ENCODE measurements at places on chromosomes 12 and 14.

DNA sequence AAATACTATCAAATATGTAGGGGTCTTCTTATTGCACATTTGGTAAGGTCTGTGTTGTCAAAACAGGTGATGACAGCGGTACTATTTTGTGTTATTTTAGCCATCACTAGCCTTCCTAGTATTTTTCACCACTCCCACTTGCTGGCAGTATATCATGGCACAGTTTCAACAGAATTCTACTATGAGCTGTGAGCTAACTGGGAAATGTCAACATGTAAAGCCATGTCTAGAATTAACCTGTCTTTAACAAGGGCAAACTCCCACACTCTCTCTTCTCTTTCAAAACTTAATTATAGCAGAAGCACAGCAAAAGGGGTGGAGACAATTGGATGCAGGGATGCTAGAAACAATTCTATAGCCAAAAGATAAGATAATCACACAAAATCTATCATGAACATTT is 253.4 kb downstream of the PAX9 start:
- DNase-seq = no peak

GRCh38 chr14:91753501-91754128 is 21.7 kb upstream of the CATSPERB start:
- DNase-seq = peak; percentile 86

DNA sequence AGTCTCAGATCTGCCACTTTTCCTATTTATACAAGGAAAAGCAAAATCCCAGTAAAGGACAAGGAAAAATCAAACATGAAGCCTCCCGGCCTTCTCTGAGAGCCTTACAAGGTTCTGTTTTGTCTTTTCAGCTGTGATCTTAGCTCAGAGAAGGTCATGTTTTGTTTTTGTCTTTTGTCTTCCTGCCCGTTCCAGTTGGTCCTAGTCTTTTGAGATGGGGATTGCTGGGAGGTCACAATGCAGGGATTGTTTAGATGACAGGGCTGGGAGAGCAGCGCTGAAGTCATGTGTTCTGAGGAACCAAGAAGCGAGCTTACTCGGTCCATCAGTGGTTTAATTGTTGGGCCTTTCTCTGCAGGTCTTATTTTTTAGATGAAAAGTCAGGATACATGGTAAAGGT is 6.0 kb downstream of the PLEKHH1 start:
- DNase-seq = no peak

DNA sequence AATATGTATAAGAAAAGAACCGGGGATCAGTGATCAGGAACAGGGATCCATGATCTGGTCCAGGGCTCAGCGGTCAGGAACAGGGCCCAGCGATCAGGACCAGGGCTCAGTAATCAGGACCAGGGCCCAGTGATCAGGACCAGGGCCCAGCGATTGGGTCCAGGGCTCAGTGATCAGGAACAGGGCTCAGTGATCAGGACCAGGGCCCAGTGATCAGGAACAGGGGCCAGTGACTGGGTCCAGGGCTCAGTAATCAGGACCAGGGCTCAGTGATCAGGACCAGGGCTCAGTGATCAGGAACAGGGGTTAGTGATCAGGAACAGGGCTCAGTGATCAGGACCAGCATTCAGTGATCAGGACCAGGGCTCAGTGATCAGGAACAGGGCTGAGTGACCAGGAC is 56.3 kb downstream of the TMEM121 start:
- DNase-seq = no peak

DNA sequence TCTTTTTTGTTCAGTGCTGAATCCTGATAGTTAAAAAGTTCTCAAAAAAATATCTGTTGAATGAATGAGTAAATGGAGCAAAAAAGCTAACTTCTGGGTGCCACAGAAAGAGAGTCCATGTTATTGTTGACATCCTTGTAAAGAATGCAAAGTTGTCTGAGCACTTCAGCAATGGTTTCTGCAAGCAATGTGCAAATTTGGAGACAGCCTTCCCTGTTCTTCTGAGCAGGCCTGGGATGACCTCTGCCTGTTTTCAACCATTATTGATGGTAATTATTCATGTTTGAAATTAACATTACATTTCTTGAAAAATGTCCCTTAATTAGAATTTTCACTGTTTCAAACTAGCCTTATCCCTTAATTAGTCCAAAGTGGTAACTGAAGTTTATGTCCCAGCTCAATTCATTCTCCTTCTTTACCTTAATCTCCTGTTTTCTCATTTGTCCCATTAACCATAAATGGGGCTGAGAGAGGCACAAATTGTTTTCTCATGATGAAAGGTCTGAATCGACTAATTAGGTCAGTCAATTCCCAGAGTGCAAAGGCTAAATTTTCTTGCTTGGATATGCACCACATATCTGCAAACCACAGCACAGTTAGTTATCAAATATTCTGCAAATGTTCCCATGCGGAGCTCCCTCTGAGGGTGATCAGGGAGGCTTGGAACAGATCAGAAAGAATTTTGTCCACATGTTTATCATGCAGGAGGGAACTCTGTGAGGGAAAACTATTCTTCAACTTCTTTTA is 139.4 kb upstream of the KRR1 start:
- no peak for DNase-seq

GRCh38 chr14:26577711-26578110 is 20.1 kb downstream of the NOVA1 start:
- no peak for DNase-seq

DNA sequence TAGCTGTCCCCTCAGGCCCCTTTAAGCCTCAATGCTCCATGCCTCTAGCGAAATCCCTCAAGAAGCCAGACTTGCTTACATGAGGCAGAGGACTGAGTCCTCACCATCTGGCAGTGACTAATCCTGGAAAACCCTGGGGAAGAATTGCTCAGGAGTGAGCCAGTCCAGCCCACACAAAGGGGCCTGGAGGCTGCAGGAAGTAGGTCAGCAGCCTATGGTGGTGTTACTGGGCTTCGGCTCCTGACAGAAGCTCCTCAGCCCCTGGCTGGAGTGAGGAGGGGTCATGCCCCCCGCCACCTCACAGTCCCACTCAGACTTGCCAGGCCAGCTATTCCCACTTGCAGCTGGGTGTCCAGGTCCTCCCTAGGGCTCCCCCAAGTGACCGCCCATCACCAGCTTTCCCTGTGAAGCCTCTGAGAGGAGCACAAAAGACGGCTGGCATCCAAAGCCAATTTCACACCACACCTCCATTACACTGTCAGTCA is 250.5 kb downstream of the DPF3 start:
- no peak for DNase-seq

DNA sequence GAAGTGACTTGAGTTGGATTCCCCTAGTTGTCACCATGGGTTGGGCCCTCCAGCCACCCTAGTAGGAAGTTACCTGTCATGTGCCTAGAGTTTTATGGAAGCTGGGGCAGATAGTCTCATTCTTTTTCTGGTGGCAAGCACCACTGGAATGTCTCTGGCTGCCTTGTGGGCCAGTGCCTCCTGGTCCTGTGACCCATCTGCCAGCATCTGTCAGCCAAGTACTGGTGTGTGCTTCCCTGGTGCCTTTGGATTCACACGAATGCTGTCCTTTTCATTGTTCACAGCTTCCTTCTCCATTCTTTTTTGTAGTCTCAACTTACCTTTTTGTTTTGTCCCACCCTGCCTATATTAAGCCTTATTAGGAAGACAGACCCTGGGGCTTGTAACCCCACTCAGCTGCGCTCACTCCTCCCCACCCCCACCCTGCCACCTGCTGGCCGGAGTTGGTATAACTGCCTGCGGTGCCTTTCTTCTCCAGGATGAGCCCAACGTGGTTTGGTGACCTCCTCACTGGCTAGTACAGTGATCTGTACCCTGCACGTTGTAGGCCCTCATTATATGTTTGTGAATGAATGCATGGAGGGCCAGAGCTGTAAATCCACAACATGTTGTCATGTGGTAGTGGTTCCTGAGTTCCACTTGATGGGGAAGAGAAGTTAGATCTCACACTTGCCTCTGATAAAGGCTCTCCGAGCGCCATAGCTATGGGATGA is 125.7 kb downstream of the TSPAN9 start:
- DNase-seq = no peak

- no peak for DNase-seq
Measured at GRCh38 chr14:84029720-84030119, 1500.2 kb upstream of the FLRT2 start.

DNA sequence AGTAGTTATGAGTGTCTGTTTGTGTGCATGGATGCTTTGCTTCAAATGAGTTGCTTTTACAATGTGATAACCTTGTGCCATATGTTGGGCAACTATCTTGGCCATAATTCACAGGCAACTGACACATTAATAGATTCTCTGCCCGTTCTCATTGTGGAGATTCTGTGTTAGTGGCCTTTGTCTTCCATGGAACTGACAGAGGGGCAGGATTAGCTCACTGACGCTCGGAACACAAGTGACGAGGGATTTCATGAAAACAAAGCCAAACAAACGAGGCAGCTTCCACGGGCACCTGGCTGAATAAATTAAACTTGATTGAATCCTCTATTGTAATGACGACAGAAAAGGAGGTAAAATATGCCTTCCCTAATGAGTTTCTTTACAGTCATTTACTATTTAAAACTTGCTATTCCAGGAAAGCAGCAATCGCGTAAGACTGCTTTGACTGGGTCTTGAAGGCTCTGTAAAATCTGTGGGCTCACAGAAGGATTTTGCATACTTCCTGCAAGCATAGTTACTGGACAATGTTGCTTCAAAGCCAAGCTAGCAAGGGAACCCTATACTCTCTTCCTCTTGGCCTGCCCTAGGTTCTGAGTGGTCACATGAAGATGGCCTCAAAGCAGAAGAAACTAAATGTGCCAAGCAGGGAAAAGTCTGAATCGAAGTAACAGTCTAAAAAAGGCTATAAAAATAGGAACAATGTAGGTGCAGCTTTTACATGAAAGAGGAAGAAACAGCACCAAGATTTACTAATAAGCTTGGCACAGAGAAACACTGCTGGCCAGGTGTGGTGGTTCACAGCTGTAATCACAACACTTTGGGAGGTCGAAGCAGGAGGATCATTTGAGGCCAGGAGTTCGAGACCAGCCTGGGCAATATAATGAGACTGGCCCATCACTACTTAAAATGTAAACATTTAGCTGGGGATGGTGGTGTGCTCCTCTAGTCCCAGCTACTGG is 28.1 kb upstream of the SINHCAF start:
- peak; percentile 97 for DNase-seq

DNA sequence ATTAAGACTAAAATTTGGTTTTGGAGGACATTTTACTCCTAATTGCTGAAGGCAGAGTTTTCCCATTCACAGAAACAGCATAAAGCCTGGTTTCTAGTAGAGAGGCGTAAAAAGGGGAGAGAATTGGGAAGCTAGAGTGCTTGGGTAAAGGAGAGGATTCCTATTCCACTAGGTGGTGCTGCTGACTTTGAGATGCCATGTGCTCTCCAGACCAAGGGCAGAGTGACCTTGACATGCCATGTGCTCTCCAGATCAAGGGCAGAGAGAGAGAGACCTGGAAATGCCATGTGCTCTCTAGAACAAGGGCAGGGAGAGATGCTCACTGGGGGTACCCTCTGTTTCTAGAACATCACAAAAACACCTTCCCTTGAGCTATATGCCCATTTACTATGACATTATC is 176.2 kb upstream of the PDZRN4 start:
- no peak for DNase-seq

GRCh38 chr14:75479770-75480600 is 42.3 kb upstream of the BATF start:
- no peak for DNase-seq

GRCh38 chr12:102462795-102463465 is 17.4 kb downstream of the IGF1 start:
- DNase-seq = no peak

GRCh38 chr12:131471946-131472732 is 238.8 kb upstream of the SFSWAP start:
- no peak for DNase-seq

GRCh38 chr12:7158781-7159609 is 28.8 kb downstream of the CLSTN3 start:
- no peak for DNase-seq

DNA sequence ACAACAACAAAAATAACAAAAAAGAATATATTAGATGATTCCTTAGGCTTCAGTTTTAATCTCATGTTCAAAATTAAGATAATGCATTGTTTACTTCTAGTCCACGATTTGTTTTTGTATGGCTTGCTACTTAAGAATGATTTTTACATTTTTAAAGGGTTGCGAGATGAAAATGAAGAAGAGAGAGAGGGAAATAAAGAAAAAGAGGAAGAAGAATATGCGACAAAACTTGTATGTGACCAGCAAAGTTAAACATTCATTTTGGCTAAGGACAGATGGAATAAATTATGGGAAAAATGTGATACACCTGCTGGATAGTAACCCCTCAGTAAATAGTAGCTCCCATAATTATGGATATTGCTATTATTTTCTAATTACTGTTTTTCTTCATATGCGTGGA is 1.2 kb upstream of the GIT2 start:
- DNase-seq = no peak

GRCh38 chr12:67634303-67634761 is 14.2 kb upstream of the DYRK2 start:
- no peak for DNase-seq

DNA sequence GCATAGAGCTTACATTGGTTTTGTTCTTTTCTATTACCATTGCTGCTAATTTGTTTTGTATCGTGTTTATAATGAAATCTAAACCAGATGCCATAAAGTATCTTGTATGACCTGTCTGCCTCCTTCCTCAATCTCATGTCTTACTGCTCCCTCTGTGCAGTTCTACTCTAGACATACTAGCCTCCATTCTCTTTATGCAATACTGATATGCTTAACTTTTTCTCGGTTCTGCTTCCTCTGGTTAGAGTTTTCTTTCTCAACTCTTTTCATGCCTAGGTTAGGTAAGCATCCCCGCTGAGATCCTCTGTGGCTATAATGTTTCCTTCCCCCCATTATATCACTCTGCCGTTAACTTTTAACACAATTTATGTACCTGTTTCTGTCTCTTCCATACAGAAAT is 852.3 kb downstream of the TRHDE start:
- no peak for DNase-seq

DNA sequence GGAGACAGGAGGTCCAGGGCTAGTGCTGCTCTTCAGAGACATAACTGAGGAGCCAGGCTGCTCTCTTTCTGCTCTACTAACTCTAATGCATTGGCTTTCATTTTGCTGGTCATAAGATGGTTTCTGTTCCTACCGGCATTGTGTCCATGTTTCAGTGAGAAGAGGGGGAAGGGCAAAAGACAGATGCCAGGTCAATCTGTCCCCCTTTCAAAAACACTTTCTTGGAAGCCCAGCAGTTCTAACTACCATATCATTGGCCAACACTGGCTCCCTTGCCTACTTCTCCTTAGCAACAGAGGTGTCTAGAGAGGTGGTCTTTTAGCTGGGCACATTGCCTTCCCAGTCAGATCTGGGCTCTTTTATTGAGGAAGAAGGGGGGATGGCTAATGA is 63.9 kb downstream of the TGFB3 start:
- no peak for DNase-seq

- DNase-seq = no peak
Measured at GRCh38 chr12:28543021-28543890, 353.0 kb downstream of the CCDC91 start.

GRCh38 chr12:12273291-12273957 is 6.6 kb upstream of the LRP6 start:
- no peak for DNase-seq

All from DMS153 (cell line).